Heart left ventricle (tissue), 16 donors: ENCODE measurements at places on chromosomes 2 and 18. TPM values are rescaled to one million over a fixed set of nuclear protein-coding genes. Genes with fewer than 3 reads are reported as not detected.

The SULT1C4 gene
- total RNA-seq, result 2.6 TPM

- no peaks in the 10 kb centered on the region for H3K36me3 ChIP-seq
- DNase-seq, result no peak
- peaks cover 5% of the 10 kb centered on the region for H3K4me1 ChIP-seq
- H3K4me3 ChIP-seq, result no peak overlapping the region
- H3K27ac ChIP-seq, result no peak overlapping the region
- no peaks in the 10 kb centered on the region for H3K27me3 ChIP-seq
These were observed 77.4 kb upstream of the LDLRAD4 start for GRCh38 chr18:13141209-13141608.

DNA sequence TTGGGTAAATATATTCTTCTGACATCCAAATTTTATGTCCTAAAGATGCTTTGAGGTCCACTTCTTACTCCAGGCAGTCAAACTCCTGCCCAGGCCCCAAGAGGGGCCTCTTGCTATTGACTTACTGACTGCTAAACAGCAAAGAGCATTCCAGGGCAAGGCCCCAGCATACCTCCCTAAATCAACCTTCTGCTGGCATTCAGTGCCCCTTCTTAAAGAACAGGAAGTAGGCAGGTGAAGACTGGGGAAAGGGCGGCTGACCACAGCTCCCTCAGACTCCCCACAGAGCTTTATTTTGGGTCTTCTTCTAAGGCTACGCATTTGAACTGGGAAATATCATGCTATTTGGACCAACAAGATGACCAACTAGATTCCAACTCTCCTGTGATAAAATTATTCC is 68.9 kb downstream of the USP40 start:
- H3K4me1 ChIP-seq, result no peaks in the 10 kb centered on the region
- no peak for DNase-seq
- H3K27ac ChIP-seq, result no peak overlapping the region
- no peaks in the 10 kb centered on the region for H3K27me3 ChIP-seq
- H3K36me3 ChIP-seq, result peaks cover 20% of the 10 kb centered on the region

DNA sequence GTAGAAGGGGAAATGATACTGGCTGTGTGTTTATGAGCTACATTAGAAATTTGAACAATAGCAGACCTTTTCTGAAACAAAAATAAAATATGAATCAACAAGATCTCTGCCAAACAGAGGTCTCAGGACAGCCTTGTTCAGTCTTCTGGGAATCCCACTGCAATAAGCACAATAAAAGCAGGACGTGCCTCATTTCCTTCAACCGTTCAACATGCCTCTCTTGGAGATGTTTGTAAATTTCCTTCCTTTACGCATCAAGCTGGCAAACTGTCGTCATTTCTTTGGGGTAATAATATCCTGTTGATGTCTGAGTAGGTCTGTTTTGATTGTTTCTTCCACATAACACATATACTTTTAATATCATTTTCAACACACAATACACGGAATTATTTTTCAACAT is 77.2 kb downstream of the TCF4 start:
- peak overlapping the region; percentile 34 for H3K4me3 ChIP-seq
- DNase-seq, result no peak
- H3K27ac ChIP-seq, result peak overlapping the region; percentile 78
- H3K27me3 ChIP-seq, result no peaks in the 10 kb centered on the region
- no peaks in the 10 kb centered on the region for H3K36me3 ChIP-seq

DNA sequence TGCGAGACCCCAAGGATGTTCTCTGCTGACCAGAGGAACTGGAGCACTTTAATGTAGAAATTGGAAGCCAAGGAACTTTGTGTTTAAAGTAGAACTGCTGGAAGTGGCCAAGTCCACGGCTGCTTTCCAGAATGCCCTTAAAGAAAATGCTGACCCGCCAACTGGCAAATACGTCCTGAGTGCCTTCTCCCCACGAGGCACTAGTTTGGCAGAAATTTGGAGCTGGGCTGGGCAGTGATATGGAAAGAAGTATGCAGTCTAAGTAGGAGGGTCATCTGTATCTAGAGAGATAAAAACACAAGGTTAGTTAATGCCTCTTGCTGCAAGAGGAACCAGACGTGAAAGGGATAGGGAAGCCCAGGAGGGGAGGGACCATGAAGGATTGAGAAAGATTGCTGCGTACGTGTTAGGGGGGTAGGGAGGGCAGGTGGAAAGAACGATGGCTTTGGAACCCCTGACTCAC is 59.3 kb upstream of the RFX8 start:
- no peaks in the 10 kb centered on the region for H3K27me3 ChIP-seq
- no peak for DNase-seq
- H3K27ac ChIP-seq, result peak overlapping the region; percentile 78
- no peak overlapping the region for H3K4me3 ChIP-seq
- H3K4me1 ChIP-seq, result no peaks in the 10 kb centered on the region
- H3K36me3 ChIP-seq, result no peaks in the 10 kb centered on the region
